KG1 (cell line): ENCODE measurements at places on chromosomes 16 and 17.

DNA sequence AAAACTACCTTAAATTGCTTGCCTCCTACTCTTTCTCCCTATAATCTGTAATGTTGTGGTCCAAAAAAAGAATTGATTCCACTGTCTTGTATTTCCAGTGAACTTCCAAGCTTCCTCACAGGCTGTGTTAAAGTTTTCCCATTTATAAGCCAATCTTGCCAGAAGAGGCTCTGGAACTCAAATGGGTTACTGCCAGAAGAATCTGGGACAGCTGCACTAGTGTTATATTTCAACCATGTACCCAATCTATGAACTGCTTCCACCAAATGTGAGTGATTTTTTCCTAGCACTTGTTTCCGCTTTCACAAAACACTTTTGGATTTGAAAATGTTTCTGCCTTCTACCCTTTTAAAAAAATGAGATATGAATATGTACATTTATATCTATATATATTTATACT lies 1.8 kb downstream of the CCDC43 start:
- no peak for DNase-seq

GRCh38 chr17:30808785-30809286 lies 15.7 kb downstream of the CRLF3 start:
- peak; percentile 59 for DNase-seq

DNA sequence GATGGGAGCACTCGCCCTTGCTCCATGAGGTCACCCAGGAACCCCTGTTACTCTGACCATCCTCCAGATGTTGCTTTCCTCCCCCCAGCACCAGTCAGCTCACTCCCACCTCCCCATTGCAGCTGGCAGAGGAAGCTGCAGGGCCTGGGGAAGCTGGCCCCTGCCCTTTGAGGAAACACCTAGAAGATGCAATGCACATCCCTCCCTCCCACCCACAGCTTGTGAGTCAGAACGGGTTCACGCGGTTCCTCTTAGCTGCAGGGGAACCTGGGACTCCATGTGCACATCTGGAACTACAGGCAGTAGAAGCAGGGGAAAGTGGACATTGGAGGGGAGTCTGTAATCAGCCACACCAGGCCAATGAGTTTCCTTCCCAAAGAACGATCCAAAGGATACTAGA lies 96.9 kb downstream of the KATNIP start:
- DNase-seq: no peak

GRCh38 chr17:78572239-78573205 lies 4.7 kb downstream of the DNAH17 start:
- DNase-seq: no peak

DNA sequence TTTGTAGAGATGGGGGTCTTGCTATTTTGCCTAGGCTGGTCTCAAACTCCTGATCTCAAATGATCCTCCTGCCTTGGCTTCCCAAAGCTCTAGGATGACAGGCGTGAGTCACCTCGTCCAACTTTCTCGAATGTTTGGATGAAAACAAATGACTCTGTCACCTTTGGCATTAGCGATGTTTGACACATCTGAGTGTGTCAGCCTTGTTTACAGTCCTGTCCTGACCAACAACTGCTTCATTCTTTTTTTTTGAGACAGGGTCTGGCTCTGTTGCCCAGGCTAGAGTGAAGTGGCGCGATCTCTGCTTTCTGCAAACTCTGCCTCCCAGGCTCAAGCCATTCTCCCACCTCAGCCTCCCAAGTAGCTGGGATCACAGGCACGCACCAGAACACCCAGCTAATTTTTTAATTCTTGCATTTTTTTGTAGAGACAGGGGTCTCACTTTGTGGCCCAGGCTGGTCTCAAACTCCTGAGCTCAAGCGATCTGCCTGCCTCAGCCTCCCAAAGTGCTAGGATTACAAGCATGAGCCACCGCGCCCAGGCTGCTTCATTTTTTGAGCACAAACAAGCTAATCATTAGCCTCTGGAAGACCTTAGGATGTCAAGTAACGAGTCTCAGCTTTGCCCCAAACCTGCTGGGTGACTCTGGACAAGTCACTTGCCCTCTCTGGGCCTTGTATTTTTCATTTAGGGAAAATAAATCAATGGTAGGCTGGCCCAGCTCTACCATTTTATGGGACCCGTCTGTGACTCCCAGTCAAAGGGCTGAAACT lies 7.4 kb downstream of the MYH11 start:
- DNase-seq: no peak

GRCh38 chr17:68378268-68379176 lies 78.8 kb downstream of the WIPI1 start:
- no peak for DNase-seq

DNA sequence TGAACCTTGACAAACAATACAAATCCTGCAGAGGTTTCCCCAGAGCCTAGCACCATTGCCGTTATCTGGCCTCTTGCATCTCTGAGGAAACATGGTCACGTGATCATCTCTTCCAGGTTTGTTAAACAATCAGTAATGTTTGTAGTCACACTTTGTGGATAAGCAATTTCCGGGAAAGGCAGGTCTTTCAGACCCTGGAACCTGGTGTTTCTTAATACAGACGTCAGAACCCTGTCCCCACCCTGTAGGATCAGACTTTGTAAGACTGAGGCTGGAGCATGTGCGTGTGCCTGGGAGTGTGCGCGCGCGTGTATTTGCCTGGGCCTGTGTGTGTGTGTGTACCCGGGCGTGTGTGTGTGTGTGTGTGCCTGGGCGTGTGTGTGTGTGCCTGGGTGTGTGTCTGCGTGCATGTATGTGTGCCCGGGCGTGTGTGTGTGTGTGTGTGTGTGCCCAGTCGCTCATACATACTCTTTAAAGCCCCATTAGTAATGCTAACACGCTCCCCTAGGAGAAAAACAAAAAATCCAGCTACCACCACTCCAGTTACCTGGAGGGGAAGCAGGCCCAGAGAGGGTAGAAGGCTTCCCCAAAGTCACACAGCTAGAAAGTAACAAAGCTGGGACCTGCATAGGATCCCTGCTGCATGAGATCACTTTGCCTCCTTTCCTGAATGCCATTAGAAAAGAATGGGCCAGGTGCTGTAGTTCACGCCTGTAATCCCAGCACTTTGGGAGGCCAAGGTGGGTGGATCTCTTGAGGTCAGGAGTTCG lies 5.3 kb downstream of the CTNS start:
- DNase-seq: no peak

DNA sequence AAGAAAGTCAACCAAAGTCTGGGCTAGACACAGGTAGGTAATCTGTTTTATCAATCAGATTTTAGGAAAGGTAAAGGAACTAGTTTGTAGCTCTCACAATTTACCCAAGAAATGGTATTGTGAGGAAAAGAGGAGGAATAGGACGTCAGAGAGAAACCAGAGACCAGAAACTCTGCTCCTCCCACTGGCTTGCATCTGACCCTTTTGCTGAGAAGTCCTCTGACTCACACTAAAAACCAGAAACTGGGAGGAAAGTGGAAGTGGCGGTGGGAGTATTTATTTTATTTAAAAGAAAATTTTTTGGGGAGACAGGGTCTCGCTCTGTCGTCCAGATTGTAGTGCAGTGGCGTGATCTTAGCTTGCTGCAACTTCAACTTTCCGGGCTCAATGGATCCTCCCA lies 38.0 kb upstream of the MNT start:
- DNase-seq: no peak
